ENCODE measurements at places on chromosomes 1 and 21.

- DNase-seq: no peak
These were observed 306.4 kb downstream of the DUSP10 start for GRCh38 chr1:221435504-221435904.

GRCh38 chr1:41467673-41468072 lies 16.8 kb downstream of the EDN2 start:
- DNase-seq: no peak

DNA sequence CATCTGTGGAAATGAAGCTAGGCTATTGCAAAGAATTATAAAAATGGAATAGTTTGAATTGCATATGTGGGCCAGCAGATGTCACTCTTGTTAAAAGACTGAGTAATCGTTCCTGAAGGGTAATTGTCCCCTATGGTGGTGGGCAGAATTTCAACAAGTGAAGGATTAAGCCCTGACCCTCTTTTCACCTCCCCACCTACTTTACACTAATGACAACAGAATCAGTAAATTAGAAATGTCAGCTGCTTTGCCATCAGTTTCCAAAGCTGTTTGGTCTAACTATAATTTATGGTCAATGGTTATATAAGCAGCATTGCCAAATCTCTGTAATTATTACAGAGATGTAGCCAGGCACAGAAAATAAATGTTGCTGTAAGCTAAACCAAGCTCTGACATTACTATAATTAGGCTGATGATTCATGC lies 898.6 kb downstream of the AMY1C start:
- no peak for DNase-seq

GRCh38 chr1:244350027-244350426 lies 101.7 kb downstream of the ADSS2 start:
- DNase-seq: no peak

- DNase-seq: no peak
These were observed 475.0 kb downstream of the SMYD3 start for GRCh38 chr1:246032031-246032551.

- peak; percentile 77 for DNase-seq
These were observed 59.1 kb upstream of the ZNF648 start for GRCh38 chr1:182120411-182121258.

- DNase-seq: no peak
These were observed 1355.7 kb upstream of the ADGRL2 start for GRCh38 chr1:80445033-80445432.

- peak; percentile 85 for DNase-seq
These were observed 29.4 kb downstream of the ALG14 start for GRCh38 chr1:95043141-95043980.

DNA sequence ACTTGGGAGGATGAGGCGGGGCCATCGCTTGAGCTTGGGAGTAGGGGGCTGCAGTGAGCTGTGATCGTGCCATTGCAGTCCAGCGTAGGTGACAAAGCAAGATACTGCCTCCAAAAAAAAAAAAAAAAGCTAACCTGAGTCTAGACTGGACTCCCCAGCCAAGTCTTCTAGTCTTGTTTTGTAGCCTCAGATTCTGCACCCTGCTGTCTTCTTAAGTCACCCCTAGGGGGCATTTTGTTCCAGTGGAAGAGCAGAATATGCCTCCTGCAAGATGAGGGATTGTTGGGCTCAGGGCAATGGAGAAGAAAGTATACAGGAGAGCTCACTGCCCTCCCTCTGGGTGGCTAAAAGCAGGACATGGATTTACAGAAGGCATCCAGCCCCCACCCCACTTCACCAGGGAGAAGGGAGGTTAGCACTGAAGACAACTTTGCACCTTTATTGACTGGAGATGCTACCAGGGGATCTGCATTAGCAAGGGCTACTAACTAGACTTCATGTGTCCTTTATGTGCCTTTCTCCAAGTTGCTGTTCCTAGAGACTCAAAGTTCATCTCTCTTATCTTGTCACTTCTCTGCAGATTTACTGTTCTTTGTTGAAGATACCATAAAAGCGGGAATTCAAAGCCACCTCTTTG lies 15.3 kb upstream of the RNF187 start:
- no peak for DNase-seq

GRCh38 chr21:38422082-38422481 lies 76.2 kb downstream of the ERG start:
- no peak for DNase-seq

- no peak for DNase-seq
These were observed 11.0 kb upstream of the GPR157 start for GRCh38 chr1:9139930-9140329.

GRCh38 chr1:50841791-50842387 lies 118.2 kb downstream of the FAF1 start:
- no peak for DNase-seq

- DNase-seq: no peak
These were observed 92.0 kb downstream of the TIAM1 start for GRCh38 chr21:31252091-31252490.

DNA sequence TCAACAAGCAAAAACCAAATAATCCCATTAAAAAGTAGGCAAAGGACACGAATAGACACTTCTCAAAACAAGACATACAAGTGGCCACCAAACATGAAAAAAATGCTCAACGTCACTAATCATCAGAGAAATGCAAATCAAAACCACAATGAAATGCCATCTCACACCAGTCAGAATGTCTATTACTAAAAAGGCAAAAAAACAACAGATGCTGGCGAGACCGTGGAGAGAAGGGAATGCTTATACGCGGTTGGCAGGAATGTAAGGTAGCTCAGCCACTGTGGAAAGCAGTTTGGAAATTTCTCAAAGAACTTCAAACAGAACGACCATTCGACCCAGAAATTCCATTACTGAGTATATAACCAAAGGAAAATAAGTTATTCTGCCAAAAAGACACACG lies 145.1 kb upstream of the EDN2 start:
- no peak for DNase-seq

DNA sequence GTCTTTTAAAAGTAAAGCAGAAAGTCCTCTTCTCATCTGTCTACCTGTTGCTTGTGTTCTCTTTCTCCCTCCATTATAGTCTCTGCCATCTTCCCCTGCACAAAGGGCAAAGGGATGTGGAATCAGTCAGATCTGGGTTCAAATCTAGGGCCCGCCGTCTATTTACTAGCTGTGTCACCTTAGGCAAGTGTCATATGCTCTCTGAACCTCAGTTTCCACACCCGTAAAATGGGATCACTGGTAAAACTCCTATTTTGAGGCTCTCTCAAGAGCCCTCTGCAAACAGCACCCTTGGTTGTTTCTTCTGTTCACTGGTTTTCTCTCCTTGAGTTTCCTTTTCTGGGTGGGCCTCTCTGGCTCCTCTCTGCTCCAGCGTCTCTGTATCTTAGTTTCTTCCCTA lies 2.6 kb upstream of the PTPRU start:
- no peak for DNase-seq

GRCh38 chr1:227576189-227576588 lies 12.8 kb downstream of the ZNF678 start:
- no peak for DNase-seq

GRCh38 chr1:205229916-205230700 lies 2.4 kb downstream of the TMCC2 start:
- no peak for DNase-seq

DNA sequence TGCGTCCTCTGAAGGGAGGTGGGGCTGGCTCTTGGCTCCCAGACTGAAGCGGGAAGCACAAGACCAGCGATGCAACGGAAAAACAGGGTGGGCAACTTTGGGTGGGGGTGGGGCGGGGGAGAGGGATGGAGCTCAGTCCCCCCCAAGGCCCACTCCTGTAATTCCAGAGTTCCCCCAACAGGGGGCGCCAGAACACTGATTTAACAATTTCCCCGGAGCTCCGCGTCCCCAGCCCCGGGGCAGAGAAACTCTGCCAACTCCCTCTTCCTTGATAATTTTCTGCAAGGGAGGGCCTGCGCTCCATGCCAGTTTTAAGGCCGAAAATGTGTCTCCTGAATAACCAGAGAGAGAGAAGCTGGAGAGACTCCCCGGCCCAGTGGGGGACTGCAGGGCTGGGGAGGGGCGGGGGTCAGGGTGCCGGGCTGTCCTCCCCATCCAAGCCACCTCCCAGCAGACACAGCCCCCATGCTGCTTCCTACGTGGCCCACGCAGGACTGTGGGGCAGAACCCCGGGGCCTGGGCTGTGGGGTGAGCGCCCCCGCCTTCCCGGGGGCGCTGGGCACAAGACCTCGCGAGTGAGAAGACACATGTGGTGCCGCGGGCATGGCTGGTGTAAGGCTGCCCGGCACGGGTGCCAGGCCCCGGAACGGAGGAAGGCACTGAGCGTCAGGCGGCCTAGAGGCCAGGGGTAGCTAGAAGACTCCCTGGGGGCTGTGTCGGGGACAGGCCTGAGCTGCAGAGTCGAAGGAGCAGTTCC lies 51.4 kb downstream of the KIF21B start:
- DNase-seq: peak; percentile 51

- no peak for DNase-seq
These were observed 41.3 kb upstream of the DHCR24 start for GRCh38 chr1:54928327-54928726.

- DNase-seq: no peak
These were observed 19.0 kb downstream of the TGFB2 start for GRCh38 chr1:218364028-218364710.

DNA sequence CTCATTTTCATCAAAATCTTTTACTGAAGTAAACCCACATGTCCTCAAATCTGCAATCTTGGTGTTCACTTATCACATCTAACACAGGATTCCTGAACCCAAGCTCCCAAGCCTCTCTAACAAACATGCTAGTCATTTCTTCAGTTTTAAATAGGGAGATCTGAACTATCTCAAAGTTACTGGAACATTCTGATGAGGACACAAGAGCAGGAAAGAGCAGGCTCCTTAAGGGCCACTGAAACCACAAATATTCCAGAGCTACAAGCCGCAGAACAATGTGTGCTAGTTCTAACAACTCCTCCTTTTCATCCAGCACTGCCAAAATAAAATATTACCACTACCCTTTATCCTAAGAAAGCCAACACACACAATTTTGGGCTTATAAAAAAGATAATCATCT lies 38.9 kb downstream of the WARS2 start:
- no peak for DNase-seq

GRCh38 chr1:200180821-200181220 lies 153.3 kb downstream of the NR5A2 start:
- no peak for DNase-seq

GRCh38 chr1:243770860-243771259 lies 79.2 kb downstream of the AKT3 start:
- DNase-seq: no peak

- DNase-seq: no peak
These were observed 9.2 kb downstream of the ALDH4A1 start for GRCh38 chr1:18893120-18893519.

- no peak for DNase-seq
These were observed 52.4 kb upstream of the TMEM51 start for GRCh38 chr1:15100880-15101760.

DNA sequence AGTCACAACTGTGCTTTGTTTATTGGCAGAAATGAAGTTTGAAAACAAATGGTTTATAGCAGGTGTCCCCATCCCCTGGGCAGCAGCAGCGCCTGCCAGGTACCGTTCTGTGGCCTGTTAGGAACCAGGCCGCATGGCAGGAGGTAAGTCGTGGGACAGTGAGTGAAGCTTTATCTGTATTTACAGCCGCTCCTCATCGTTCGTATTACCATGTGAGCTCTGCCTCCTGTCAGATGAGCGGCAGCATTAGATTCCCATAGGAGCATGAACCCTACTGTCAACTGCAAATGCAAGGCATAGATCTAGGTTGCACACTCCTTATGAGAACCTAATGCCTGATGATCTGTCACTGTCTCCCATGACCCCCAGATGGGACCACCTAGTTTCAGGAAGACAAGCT lies 63.4 kb upstream of the SOD1 start:
- DNase-seq: no peak

GRCh38 chr1:58911841-58912499 lies 128.1 kb upstream of the JUN start:
- DNase-seq: no peak

GRCh38 chr1:223631473-223631872 lies 34.0 kb downstream of the CAPN8 start:
- no peak for DNase-seq

- DNase-seq: no peak
These were observed 157.9 kb upstream of the NRIP1 start for GRCh38 chr21:15222707-15223106.

DNA sequence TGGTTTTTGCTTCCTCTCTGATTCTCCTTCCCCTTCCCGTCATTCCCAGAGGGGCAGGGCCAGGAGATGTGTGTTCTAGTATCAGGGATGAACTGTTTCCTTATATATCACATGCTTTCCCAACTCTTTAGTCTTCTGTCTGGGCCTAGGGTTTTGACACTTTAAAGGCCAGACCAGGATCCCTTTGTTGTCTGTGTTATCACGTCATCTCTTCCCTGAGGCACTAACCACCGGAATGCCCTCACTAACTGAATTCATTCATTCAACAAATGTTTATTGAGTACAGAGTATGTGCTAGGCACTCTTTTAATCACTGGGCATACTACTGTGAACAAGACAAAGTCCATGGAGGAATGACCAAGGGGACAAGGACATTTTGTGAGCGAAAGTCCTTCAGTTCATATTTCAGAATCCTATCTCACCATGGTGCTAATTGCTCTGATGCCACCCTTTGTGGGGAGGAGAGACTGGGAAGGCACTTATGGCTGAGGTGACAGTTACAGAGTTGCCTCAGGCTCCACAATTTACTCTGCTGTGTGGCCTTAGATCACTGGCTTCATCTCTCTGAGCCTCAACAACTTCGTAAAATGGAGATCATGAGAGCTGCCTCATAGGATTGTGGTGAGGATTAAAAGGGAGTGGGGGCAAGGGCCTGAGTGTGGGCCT lies 12.0 kb upstream of the ZNF362 start:
- DNase-seq: no peak

DNA sequence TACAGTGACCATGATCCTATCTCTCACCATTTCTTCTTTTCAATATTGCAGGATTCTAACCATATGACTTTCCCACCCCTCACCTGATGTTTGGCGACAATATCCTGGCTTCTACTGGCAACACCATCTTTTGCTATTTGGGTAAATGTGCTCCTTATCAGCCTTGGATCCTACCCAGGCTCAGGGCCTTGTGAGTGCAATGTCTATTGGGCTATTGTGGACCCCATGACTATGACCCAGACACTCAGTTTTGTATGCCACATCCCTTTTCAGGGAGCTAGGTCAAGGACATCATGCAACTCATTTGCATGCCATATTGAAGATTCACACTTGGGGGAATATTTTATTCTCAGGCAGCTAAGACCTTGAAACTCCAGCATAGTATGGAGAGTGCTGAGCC lies 67.9 kb downstream of the DDR2 start:
- no peak for DNase-seq

- no peak for DNase-seq
These were observed 41.1 kb upstream of the MTR start for GRCh38 chr1:236753964-236754363.

GRCh38 chr1:24109166-24109483 lies 2.8 kb downstream of the MYOM3 start:
- no peak for DNase-seq

DNA sequence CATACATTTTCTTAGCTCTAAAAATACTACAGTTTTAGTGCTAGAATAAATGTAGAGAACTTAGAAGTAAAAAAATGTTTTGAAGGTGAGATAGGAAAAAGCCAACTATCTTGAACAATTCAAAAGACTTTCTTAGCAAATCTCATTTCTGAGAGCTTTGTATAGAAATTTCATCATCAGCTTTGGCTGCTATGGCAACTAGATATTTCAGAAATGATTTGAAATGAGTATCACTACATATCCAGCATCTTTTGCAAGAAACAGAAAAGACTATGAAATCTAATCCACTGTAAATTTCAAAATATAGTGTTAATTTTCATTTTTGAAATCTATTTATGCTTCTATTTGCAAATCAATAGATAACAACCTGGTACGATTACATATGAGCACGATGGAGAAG lies 57.7 kb downstream of the RGS7 start:
- DNase-seq: no peak

Measured in thyroid gland (tissue), 4 donors.